Esophagus muscularis mucosa (tissue), 4 donors: ENCODE measurements at places on chromosomes 5 and 9. TPM values are rescaled to one million over a fixed set of nuclear protein-coding genes. Genes with fewer than 3 reads are reported as not detected.

DNA sequence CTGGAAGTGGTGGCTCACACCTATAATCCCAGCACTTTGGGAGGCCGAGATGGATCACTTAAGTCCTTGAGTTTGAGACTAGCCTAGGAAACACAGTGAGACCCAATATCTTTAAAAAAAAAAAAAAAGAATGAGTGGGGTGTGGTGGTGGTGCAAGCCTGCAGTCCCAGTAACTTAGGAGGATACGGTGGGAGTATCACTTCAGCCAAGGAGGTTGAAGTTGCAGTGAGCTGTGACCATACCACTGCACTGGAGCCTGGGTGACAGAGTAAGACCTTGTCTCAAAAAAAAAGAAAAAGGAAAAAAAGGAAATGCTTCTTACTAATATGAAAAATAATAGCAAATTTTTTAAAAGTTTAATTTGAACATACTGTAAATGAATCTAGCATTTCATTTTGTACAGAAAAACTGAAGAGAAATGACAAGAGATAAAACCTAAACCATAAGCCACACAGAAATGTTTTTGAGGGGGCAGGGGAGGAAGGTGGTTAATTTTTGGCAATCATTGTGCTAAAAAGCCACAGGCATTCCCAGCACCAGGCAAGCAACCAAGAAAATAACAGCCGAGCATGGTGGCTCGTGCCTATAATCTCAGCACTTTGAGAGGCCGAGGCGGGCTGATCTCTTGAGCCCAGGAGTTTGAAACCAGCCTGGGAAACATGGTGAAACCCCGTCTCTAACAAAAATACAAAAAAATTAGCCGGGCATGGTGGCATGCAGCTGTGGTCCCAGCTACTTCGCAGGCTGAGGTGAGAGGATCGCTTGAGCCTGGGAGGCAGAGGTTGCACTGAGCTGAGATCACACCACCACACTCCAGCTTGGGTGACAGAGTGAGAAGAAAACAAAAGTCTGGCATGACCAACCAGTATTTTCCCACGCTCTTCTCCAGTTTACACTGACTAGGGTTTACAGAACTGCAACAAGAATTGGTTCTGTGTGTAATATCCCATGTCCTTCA, 114.5 kb upstream of the NR5A1 start:
- no peak for DNase-seq

DNA sequence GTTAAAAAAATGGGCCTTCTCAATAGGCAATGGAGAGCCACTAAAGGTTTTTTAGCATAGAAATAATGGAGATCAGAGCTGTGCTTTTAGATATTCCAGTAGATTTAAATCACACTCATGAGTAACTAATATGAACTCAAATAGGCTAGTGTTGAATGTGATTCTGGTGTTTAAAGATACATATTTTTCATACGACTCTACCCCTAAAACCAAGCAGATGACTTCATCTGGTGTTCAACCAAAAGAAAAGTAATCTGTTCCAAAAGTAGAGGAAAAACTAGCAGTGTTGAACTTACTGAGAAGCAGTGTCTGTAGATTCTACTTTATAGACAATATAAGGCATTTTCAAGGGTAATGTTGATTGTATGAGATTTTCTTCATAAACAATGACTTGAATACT, 138.1 kb downstream of the TSSK1B start:
- DNase-seq: no peak

DNA sequence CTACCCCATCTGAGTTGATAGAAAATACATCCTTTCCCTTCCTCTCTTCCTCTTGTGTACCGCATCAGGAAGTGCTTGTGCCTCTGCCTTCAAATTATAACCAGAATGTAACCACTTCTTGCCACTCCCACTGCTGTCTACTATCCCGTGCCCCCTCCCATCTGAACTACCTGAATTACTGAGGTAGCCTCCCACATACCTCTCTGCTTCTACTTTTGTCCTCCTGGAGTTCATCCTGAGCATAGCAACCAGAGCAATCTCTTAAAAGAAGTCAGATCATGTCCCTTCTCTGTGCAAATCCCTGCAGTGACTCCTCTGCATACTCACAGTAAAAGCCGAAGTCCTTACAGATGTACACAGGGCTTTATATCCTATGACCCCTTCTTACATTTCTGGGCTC, 23.0 kb downstream of the SV2C start:
- no peak for DNase-seq

- DNase-seq: no peak
Observed at GRCh38 chr5:176436656-176437055, 11.5 kb upstream of the FAF2 start.

DNA sequence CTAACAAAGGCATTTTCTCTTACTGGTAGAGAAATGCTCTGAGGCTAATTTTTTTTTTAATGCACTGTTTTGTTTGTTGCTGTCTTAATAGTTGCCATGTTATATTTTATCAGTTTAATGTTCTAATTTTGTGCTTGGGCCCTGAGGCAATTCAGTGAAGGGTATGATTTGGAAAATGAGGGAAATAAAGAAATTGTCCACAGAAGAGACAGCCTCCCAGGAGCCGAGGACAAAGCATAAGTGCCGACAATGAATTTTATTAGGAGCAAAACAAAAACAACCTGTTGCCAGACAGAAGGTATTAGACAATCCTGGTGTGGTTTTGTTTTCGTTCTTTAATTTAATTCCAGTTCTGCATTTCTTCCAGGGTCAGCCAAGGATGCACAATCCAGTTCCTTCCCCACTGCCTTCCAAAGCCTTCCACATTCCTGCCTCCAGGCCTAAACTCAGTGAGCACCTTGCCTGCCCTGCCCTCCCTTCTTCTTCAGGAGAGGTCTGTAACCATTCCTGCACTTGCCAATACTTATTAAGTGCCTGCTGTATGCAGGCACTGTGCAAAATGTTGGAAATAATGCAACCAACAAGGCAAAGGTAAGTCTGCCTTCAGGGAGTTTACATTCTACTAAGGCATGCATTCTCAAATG, 4.3 kb upstream of the TCOF1 start:
- DNase-seq: no peak

The MLANA gene
- total RNA-seq: not detected

GRCh38 chr5:82494942-82495341, 216.8 kb upstream of the RPS23 start:
- no peak for DNase-seq

- no peak for DNase-seq
Observed at GRCh38 chr5:31995714-31996113, 178.4 kb downstream of the GOLPH3 start.

GRCh38 chr5:60010328-60010727, 116.8 kb upstream of the PDE4D start:
- DNase-seq: no peak

DNA sequence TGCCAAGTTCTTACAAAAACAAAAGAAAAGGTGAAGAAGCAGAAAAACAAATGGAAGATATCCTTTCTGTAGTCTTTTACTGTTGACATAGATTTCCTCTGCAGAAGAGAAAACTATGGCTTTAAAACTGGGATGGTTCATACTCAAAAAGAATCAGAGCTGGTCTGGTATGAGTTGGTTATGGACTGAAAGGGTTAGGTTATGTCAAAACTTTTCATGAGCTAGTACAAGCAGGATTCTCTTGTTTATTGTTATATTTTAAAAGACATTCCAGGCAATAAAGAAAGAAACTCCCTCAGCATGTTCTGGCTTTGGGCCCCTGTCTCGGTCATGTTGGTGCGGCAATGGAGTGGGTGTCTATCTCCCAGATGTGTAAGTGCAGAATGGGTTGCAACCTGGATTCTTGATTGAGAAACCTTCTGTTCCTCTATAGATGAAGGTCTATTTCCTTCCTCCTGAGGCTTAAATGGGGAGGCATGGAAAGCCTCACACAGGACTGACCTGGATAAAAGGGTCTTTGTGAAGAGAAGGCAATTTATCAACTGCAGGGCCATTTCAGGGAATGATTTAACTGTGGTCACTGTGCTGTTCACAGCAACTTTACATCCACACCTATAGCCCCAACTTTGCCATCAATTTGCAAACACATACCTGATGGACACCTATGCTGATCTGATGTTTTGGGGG, 209.6 kb upstream of the TNC start:
- DNase-seq: no peak

- no peak for DNase-seq
Observed at GRCh38 chr9:8725635-8726034, 926.1 kb upstream of the DMAC1 start.

DNA sequence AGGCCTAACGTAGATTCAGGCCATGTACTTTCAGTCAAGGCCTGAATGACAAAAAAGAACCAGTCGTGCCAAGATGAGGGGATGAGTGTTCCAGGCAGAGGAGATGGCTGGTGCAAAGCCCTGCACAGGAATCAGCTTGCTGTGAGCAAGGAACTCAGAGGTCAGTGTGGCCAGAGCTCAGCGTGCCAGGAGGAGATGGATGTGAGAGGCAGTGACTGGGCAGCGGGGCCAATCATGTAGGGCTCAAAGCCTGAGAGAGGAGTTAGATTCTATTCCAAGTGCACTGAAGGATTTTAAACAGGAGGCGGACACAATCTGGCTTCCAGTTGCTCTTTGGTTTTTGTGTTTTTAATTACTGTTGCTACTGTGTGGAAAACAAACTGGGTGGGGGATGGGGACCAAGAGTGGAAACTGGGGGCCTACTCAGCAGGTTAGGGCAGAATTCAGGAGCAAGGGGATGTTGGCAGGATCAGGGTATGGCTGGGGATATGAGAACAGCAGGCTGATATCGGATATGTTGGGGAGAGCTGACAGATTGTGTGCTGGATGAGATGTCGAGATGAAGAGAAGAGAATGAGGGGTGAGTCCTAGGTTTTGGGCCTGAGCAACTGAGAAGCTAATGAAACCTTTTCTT, 64.3 kb downstream of the ANGPTL2 start:
- peak; percentile 53 for DNase-seq

- DNase-seq: no peak
Observed at GRCh38 chr9:99561961-99562565, 259.6 kb upstream of the NR4A3 start.

DNA sequence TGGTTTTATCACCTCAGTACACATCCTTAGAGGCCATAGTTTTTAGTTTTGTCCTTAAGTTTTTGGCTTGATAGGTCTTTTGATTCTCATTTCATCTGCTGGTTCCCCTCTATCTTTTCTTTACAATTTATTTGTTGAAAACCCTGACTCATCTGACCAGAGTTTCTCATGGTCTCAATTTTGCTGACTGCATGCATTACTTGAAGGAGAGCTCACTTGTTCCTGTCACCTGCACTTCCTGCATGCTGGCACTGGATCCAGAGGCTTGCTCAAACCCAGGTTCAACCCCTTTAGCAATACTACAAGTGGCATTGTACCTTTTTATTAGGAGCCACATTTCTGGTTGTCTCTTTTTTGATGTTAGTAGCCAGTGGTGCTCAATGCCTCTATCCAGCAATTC, 26.7 kb downstream of the FBXO10 start:
- DNase-seq: no peak

GRCh38 chr9:134726722-134727034, 85.1 kb downstream of the COL5A1 start:
- no peak for DNase-seq

DNA sequence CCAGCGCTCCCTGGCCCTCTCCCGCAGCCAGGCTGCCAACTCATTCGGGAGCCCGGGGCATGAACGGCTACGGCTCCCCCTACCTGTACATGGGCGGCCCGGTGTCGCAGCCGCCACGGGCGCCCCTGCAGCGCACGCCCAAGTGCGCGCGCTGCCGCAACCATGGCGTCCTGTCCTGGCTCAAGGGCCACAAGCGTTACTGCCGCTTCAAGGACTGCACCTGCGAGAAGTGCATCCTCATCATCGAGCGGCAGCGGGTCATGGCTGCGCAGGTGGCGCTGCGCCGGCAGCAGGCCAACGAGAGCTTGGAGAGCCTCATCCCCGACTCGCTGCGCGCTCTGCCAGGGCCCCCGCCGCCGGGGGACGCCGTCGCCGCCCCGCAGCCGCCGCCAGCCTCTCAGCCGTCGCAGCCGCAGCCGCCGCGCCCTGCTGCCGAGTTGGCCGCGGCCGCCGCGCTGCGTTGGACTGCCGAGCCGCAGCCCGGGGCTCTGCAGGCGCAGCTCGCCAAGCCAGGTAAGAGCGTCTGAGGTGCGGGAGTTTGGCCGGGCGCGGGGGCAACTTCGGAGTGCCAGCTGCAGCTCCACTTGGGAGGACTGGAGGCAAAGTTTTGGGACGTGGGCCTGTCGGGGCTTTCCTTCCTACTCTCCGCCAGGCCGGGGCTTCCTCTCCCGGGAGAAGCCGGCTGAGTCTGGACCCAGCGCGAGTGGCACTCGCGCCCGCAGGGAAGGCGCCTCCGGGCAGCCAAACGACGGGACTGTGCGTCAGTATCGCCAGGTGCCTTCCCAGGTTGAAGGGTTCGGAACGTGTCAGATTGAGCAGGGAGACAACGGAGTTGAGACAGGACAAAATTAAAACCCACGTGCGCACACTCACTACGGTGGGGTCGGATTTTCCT, 735 bp downstream of the DMRT3 start:
- peak; percentile 75 for DNase-seq

The PCDHA9 gene
- total RNA-seq: 0.06 TPM

GRCh38 chr9:105070176-105070575, 142.2 kb upstream of the ABCA1 start:
- DNase-seq: no peak

DNA sequence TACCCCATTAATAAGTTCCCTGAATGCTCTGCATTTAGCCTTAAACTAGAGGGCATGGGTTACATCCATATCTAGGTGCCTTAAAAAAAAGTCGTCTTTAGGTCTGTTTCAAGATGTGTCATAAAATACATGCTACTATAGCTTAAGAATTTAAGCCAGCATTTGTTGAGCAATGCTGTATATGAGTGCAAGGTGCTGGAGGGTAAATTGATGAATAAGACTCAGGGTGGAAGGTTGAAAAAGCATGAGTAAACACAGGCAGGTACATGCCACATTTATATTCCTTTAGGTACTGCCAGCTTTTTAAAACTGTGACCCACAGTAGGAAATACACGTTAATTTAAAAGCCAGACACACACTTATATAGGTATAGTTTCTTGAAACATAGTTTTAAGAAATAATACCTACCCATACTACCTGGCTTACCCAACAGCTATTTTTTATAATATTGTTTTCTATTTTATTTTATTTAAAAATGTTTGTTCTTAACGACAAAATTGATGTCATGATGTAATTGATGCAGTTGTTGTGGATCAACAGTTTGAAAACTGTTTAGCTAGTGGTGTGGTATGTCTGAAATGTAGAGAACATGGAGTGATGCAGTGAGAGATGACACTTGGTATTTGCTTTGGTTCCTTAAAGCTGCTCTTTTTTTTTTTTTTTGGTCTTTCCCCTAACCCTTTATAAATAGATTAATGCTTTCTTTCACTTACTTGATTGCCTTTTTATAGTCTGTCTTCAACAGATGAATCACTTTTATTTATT, 3.9 kb downstream of the HMGCR start:
- no peak for DNase-seq

The IFNA14 gene
- not detected for total RNA-seq

- DNase-seq: no peak
Observed at GRCh38 chr5:177183142-177183541, 49.6 kb downstream of the NSD1 start.

- no peak for DNase-seq
Observed at GRCh38 chr5:134114886-134115805, 665 bp downstream of the TCF7 start.

The PNPLA7 gene
- 3.0 TPM for total RNA-seq

- DNase-seq: no peak
Observed at GRCh38 chr9:108609227-108609896, 246.4 kb downstream of the ACTL7B start.
